ENCODE measurements at places on chromosomes 4 and X.

GRCh38 chr4:82667761-82668480, 106.1 kb upstream of the TMEM150C start:
- DNase-seq: no peak

- peak; percentile 60 for DNase-seq
These were observed 24.8 kb upstream of the CYBB start for GRCh38 chrX:37755025-37755424.

- no peak for DNase-seq
These were observed 83.0 kb upstream of the IL13RA1 start for GRCh38 chrX:118644378-118644777.

DNA sequence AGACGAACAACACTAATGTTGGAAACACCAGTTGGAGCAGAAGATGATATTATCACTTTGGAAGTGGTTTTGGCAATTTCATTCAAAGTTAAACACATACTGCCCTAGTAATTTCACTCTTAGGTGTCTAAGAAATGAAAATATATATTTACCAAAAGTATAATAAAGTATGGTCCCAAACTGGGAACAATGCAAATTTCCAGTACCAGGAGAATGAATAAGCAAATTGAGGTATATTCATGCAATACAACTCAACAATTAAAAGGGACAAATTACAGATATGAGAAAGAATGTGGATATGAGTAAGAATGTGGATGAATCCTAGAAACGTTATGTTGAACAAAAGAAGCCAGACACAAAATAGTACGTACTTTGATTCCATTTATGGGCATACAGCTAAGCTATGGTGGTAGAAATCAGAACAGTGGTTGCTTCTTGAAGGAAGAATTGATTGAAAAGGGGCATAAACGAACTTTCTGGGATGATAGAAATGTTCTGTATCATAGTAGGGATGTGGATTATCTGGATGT, 10.0 kb downstream of the ELMOD2 start:
- DNase-seq: no peak

GRCh38 chr4:16794816-16795445, 103.5 kb downstream of the LDB2 start:
- no peak for DNase-seq

DNA sequence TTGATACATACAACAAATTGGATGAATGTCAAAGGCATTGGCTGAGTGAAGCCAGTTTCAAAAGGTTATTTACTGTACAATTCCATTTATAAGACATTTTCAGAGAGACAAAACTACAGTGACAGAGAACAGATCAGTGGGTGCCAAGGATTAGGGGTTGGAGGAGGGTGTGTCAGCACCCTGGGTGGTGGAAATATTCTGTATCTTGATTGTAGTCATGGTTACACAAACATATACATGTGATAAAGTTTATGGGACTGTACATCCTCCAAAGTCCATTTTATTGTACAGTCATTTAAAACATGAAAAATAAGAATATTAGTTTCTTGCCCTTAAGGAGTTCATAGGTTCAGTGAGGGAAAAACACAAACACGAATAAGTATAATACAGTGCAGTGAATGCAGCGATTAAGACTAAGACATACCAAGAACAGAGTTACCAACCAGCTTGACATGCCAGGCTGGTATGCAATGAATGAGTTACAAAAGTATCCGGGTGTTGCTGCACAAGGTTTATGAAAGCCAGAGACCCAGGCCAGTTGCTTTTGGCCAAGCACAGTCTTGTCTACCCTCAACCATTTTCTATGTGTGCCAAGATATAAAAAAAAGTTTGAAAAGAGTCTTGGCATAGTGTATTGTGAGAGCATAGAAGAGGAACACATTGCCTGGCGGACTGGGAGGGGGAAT, 123.6 kb downstream of the MSL3 start:
- DNase-seq: no peak

Data from activated effector memory CD4-positive, alpha-beta T cell treated with anti-CD3 and anti-CD28 coated beads, Interleukin-2, amount 50 U/mL, for 16 hours (primary cell).